ENCODE measurements at places on chromosomes 13 and 19. TPM values are rescaled to one million over a fixed set of nuclear protein-coding genes. Genes with fewer than 3 reads are reported as not detected.

- H3K36me3 ChIP-seq = peaks cover 68% of the 10 kb centered on the region
- H3K27ac ChIP-seq = no peak overlapping the region
- H3K27me3 ChIP-seq = no peaks in the 10 kb centered on the region
- no peaks in the 10 kb centered on the region for H3K4me1 ChIP-seq
- no peak for DNase-seq
- H3K4me3 ChIP-seq = no peak overlapping the region
These were observed 15.7 kb downstream of the ZNF808 start for GRCh38 chr19:52542984-52543664.

Gene KLK4
- total RNA-seq = not detected

Gene IL11
- total RNA-seq = 1.0 TPM

Gene PET100
- total RNA-seq = 89.7 TPM

DNA sequence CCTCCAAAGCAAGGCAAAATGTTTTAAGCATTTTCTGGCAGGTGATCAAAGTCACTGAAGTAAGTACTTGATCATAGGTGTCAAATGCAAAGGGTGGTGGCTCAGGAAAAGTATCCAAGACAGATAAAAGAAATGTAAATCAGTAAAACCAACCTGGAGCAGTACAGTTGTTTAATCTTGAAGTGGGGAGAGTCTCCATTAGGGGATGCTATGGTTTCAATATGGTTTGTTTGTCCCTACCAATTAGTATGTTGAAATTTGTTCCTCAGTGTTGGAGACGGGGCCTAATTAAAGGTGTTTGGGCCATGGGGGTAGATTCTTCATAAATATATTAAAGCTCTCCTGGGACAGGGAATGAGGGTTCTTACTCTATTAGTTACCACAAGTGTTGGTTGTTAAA is 1781.7 kb upstream of the PRR20A start:
- H3K27ac ChIP-seq = no peak overlapping the region
- no peaks in the 10 kb centered on the region for H3K36me3 ChIP-seq
- peaks cover 3% of the 10 kb centered on the region for H3K27me3 ChIP-seq
- no peak for DNase-seq
- no peak overlapping the region for H3K4me3 ChIP-seq
- no peaks in the 10 kb centered on the region for H3K4me1 ChIP-seq

DNA sequence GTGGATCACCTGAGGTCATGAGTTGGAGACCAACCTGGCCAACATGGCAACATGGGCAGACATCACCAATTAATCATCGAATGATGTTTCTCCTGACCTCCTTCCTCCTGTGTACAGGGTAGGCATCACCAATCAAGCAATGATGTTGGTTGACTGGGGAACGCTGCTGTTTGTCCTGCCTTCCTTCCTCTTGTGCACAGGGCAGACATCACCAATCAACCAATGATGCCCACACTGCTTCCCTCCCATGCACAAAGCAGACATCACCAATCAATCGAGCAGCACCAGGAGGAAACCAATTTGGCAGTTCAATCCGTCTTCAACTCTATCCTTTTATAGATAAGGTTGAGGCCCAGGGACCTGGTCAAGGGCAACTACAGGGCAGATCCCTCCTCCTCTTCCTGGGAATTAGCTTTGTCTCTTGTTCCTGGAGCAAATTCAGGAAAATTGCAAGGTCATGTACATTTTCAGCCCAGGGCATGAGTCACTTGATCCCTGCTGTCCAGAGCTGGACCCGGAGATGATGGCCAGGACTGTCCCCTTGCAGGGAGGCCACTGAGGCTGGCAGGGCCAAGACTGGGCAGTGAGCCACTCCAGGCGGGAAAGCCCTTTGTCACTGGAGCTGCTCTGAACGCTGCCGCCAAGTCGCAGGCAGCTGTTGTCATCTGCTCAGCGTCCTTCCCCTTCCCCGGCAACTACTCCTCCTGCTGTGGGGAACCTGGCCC is 5.3 kb upstream of the CSNK1G2 start:
- H3K4me3 ChIP-seq = no peak overlapping the region
- no peak for DNase-seq
- no peaks in the 10 kb centered on the region for H3K36me3 ChIP-seq
- H3K27ac ChIP-seq = no peak overlapping the region

Gene ONECUT3
- total RNA-seq = not detected

Gene OSCAR
- total RNA-seq = 0.32 TPM

DNA sequence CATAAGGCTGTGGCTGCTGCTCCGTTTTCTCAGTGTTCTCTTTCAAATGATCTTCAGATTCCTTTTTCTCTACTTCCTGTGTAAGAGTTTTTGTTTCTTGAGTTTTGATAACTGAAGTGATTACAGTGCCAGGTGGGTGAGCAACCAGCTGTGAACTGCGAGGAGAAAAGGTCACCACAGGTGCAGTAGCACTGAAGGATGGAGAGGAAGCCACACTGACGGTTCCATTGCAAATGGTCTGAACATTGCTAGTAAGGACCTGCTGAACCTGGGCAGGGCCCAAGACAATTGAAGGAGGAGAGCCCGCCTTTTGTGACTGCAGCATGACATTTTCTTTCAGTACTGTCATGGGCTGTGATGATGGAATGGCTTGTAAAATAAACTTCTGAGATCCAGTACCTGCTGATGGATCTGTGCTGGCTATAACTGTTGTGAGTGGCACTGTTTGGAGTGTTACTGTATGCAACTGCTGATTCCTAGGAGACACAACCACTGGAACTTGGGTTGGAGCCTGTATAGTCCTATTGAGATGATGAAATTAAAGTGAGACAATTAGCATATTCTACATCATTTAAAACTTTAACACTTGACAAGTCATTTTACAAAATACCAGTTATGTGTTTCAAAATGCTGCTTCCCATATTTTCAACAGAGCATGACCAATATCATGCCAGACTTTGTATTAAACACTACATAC is 85.5 kb downstream of the ELF1 start:
- no peaks in the 10 kb centered on the region for H3K27me3 ChIP-seq
- no peaks in the 10 kb centered on the region for H3K4me1 ChIP-seq
- no peak for DNase-seq
- H3K27ac ChIP-seq = no peak overlapping the region
- peaks cover 23% of the 10 kb centered on the region for H3K36me3 ChIP-seq

- H3K4me1 ChIP-seq = no peaks in the 10 kb centered on the region
- no peak overlapping the region for H3K27ac ChIP-seq
- peaks cover 17% of the 10 kb centered on the region for H3K36me3 ChIP-seq
- H3K27me3 ChIP-seq = no peaks in the 10 kb centered on the region
These were observed 22.6 kb downstream of the SUGP1 start for GRCh38 chr19:19297759-19298158.

DNA sequence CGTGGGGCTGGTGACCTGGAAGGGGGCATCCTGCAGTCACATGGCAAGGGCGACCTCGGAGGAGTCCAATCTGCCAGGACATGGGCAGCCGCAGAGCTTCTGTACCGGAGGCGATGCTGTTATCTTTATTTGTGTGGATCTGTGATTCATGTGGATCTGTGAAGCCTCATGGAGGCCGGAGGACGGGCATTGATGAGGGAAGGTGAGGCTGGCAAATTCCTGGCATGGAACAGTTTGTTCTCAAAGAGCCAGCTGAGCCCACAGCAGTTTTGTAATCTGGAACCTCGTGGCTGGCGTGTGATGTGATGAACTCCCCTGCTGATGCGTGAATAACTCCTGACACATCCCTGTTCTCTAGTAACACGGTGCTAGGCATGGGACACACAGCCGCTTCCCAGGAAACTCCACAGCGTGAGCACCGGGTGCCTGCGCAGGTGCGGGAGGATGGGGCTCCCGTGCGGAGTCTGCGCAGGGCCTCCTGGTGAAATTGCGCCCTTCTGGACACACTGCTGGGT is 40.4 kb downstream of the ATP11A start:
- no peak overlapping the region for H3K27ac ChIP-seq
- DNase-seq = no peak
- H3K4me3 ChIP-seq = no peak overlapping the region
- no peaks in the 10 kb centered on the region for H3K36me3 ChIP-seq

Gene WDR62
- 4.6 TPM for total RNA-seq

Gene WDR87
- not detected for total RNA-seq

- no peak for DNase-seq
- peaks cover 68% of the 10 kb centered on the region for H3K4me1 ChIP-seq
- peak overlapping the region; percentile 88 for H3K27ac ChIP-seq
- H3K27me3 ChIP-seq = no peaks in the 10 kb centered on the region
- H3K36me3 ChIP-seq = peaks cover 17% of the 10 kb centered on the region
These were observed 63.6 kb downstream of the RASA3 start for GRCh38 chr13:114068656-114069318.

DNA sequence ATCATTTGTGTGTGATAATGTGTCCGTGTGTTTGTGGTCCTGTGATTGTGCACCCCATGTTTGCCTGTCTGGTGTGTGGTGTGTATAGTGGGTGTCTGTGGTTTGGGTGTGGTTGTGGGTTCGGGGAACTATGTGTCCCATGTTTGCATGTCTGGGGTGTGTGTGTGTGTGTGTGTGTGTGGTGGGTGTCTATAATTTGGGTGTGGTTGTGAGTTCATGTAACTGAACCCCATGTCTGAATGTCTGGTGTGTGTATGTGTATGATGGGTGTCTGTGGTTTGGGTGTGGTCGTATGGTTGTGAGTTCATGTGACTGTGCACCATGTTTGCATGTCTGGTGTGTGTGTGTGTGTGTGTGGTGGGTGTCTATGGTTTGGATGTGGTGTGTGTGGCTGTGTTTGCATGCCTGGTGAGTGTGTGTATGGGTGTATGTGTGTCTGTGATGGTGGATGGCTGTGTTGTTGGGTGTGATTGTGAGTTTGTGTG is 11.1 kb upstream of the NFIX start:
- H3K4me1 ChIP-seq = peaks cover 16% of the 10 kb centered on the region
- H3K4me3 ChIP-seq = no peak overlapping the region
- H3K36me3 ChIP-seq = no peaks in the 10 kb centered on the region

DNA sequence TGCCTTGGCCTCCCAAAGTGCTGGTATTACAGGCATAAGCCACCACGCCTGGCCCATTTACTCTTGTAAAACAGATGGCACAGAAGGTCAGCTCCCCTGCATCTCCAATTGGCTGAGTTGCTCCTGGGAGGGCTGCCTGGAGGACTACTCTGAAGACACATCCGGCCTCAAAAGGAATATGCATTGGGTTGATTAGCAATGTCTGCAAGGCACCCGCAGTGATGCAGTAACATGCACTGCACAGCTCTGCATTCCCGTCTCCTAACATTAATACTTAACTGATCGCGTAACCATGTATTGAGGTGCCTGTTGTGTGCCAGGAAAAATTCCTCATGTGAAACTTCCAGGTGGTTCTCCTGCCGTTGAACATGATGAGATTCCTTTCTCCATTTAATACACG is 5.0 kb downstream of the ELAVL3 start:
- H3K36me3 ChIP-seq = no peaks in the 10 kb centered on the region
- H3K27ac ChIP-seq = no peak overlapping the region
- H3K27me3 ChIP-seq = peaks cover 25% of the 10 kb centered on the region
- H3K4me3 ChIP-seq = no peak overlapping the region
- H3K4me1 ChIP-seq = peaks cover 4% of the 10 kb centered on the region
- no peak for DNase-seq

DNA sequence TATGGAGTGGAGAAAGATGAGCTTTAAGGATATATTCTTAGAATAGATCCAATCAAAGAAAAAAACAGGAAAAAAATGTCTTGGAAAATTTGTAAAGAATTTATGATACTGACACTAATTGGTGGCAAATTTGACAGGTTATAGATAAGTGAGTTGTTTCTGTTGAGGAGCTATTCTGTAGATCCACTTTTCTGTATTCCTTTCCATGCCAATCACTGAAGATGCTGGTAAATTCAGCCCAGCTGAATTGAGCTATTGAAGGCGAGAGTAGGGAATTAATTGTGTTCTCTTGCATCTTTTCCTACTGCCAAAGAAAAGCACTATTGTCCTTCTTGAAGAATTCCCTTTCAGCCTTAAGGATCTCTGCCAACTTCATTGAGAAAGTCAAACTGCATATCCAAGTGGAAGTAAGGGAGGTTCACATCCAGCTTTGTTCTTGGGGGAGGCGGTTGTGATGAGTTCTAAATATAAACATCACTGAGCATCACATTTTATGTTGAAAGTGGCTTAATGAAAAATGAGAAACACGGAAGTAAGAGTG is 113.1 kb downstream of the PCDH9 start:
- H3K27me3 ChIP-seq = no peaks in the 10 kb centered on the region
- H3K4me3 ChIP-seq = no peak overlapping the region
- no peak overlapping the region for H3K27ac ChIP-seq
- peaks cover 25% of the 10 kb centered on the region for H3K4me1 ChIP-seq
- no peak for DNase-seq

DNA sequence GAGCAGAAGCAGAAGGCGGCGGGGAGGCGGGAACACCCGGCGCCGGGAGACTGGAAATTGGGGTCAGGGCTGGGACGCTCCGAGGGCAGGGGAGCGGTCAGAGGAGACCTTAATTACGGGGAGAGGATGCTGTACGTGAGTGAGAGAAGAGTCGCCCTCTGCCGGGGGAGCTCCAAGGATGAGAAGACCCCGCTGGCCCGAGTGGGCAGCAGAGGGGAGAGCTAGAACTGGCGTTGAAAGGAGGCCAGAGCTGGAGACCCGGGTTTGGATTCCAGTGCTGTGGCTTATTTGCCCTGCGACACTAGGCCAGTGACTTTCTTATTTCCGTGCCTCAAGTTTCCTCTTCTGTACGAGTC is 536 bp downstream of the FAM32A start:
- no peaks in the 10 kb centered on the region for H3K27me3 ChIP-seq
- H3K27ac ChIP-seq = peak overlapping the region; percentile 99
- peaks cover 21% of the 10 kb centered on the region for H3K36me3 ChIP-seq
- peaks cover 32% of the 10 kb centered on the region for H3K4me1 ChIP-seq

Data from osteocyte (in vitro differentiated cells).